ENCODE measurements at places on chromosomes 13 and 19.

DNA sequence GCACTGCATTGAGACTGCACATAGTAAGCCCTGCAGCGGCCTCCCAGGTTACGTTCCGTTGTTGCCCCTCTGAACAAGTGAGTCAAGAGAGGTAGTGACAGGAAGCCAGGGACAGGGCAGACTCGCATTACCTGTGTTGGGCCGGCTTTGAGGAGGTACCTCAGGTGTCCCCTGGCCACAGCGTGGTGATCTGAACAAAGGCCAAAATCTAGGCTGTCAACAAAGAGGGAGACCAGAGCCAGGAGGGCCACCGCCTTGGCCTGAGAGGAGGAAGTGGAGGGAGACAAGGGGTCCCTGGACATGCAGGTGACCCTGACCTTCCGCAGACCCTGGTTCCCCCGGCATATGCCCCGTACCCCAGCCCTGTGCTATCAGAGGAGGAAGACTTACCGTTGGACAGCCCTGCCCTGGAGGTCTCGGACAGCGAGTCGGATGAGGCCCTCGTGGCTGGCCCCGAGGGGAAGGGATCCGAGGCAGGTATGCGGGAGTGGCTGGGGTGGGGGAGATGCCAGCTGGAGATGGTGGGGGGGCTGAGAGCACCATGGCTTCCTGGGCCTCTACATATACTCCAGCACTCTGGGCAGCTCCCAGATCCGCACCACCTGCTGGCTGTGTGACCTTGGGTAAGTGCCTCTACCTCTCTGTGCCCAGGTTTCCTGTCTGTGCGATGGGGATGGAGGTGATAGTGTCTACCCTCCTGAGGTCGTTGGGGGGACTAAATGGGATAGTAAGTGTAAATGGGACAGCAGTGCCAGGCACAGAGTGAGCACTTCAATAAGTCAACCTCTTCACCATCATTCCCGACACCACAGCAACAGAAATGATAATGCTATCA, 4.8 kb downstream of the SPIB start:
- DNase-seq: no peak

GRCh38 chr19:31543456-31543855, 194.2 kb upstream of the TSHZ3 start:
- no peak for DNase-seq

- no peak for DNase-seq
Observed at GRCh38 chr13:43389983-43390382, 366.6 kb downstream of the DNAJC15 start.

- no peak for DNase-seq
Observed at GRCh38 chr13:113489549-113490495, 689 bp downstream of the DCUN1D2 start.

DNA sequence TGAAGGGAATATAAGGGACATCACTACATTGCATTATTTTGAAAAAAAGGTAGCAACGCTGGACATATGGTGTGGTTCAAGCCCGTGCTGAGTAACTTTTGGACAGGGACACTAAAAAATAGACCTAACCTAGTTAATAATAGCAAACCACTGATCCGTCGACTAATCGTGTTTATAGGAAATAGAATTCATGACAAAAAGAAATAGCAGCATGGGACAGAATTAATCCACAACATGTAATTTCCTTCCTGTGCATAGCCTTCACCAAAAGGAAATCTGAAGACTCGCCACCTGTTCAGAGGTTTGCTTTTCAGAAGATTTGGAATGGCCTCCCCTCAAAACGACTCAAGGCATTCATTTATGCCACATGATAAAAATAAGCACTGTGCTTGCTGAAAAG, 128.7 kb downstream of the FGF14 start:
- no peak for DNase-seq

- DNase-seq: peak; percentile 42
Observed at GRCh38 chr19:47047763-47048405, 540 bp downstream of the TMEM160 start.
